ENCODE measurements at places on chromosomes 16 and 17. TPM values are rescaled to one million over a fixed set of nuclear protein-coding genes. Genes with fewer than 3 reads are reported as not detected.

Gene CES5A
- total RNA-seq = not detected

Gene SHCBP1
- 1.2 TPM for total RNA-seq

Gene KRTAP2-2
- total RNA-seq = not detected

Gene CALB2
- total RNA-seq = 2.1 TPM

Gene ST3GAL2
- total RNA-seq = 9.6 TPM

Gene C16orf89
- not detected for total RNA-seq

Gene PRRT2
- total RNA-seq = not detected

Gene SCARF1
- total RNA-seq = 0.21 TPM

Gene ZSCAN10
- not detected for total RNA-seq

Gene ARL5C
- total RNA-seq = not detected

Gene FBXO39
- total RNA-seq = not detected

Gene TRIM47
- total RNA-seq = 46.3 TPM

Gene KRTAP4-9
- total RNA-seq = not detected

Gene CTRB2
- not detected for total RNA-seq

Gene NARF
- 59.3 TPM for total RNA-seq

Gene CA4
- not detected for total RNA-seq

Gene KRTAP4-5
- not detected for total RNA-seq

Gene GDPD3
- total RNA-seq = 5.1 TPM

Gene PAM16
- 45.8 TPM for total RNA-seq

Gene NXPH3
- total RNA-seq = under 0.01 TPM

Gene CACNA1G
- total RNA-seq = not detected

Gene TMEM238L
- not detected for total RNA-seq

Gene CDH3
- total RNA-seq = 1,334 TPM

Gene PERCC1
- not detected for total RNA-seq

Gene TEX14
- under 0.01 TPM for total RNA-seq

Gene HCRT
- total RNA-seq = not detected

Gene AGRP
- total RNA-seq = not detected

Gene SMURF2
- total RNA-seq = 56.1 TPM

Gene ZPBP2
- not detected for total RNA-seq

Gene KRT31
- total RNA-seq = not detected

Gene EVI2B
- not detected for total RNA-seq

Gene NOD2
- total RNA-seq = 14.0 TPM

Gene ST6GALNAC1
- total RNA-seq = 0.96 TPM

Gene MLST8
- total RNA-seq = 26.0 TPM

Gene LPO
- 0.21 TPM for total RNA-seq

Measured in tracheal epithelial cell (primary cell).